ENCODE measurements at places on chromosomes 1 and 21.
A peak's percentile ranks its signal among the peaks of the same experiment; 100 is the strongest.

DNA sequence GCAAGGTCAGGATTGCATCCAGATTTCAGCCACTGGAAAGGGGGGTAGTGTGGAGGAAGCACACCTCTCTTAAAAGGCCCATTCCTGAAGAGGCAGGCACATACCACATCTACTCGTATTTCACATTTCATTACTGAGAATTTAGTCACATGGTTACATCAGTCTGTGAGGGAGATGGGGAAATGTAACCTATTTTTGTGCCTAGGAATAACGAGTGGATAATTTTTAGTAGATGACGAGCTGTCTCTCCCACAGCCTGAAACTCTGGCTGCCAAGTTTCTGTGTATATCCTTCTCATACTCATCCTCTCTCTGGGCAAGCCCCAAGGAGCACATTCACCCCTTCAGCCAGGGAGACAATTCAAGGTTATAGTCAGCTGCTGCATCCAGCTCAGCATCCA is 10.3 kb upstream of the C21orf91 start:
- DNase-seq, result no peak

- no peak for DNase-seq
Measured at GRCh38 chr1:170660871-170661645, 2.9 kb upstream of the PRRX1 start.

DNA sequence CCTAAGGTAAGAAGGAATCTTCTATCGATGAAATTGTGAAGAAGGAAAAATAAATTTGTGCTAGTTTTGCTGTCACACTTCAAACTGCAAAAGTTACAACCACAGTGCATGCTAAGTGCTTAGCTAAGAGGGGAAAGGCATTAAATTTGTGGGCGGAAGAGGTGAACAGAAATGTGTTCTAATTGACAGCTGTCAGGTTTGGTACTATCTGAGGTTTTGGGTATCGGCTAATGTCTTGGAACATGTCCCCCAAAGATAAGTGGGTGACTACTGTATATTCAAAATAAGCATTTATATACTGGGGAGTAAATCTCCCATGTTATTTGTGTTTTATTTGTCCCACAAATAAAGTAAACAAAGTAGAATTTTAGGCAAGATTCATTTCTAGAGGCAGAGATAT is 8.0 kb downstream of the CR1 start:
- DNase-seq, result no peak

GRCh38 chr1:181149326-181150125 is 61.0 kb downstream of the IER5 start:
- DNase-seq, result peak; percentile 56

DNA sequence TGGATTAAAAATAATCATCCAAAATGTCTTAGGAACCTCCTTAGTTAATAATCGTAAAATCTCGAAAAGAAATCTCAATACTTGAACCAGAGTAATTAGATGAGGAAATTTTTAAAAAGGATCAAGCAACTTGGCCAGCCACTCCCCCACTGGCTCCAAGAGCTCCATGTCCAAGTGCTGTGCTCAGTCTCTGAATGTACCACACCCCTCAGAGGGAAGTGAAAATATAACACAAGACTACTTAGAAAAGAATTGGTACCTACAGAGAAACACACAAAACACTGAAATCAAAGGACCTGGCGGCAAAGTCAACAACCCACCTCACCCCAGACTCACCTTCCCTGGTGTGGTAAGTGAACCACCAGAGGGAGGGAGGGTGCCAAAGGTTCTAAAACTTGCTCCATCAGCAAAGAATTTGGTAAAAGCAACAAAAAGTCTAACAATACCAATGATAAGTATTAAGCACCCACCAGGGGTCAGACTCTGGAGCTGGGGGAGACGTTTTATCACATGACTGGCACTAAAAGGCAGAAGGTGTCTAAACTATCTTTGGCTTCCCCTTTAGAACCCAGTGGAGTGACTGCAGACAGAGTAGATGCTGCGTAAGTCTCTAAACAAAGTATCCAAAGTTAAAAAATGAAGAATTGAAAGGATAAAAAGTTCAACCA is 14.0 kb downstream of the LBR start:
- DNase-seq, result no peak

- no peak for DNase-seq
Measured at GRCh38 chr1:220409771-220410595, 118.0 kb upstream of the MARK1 start.

DNA sequence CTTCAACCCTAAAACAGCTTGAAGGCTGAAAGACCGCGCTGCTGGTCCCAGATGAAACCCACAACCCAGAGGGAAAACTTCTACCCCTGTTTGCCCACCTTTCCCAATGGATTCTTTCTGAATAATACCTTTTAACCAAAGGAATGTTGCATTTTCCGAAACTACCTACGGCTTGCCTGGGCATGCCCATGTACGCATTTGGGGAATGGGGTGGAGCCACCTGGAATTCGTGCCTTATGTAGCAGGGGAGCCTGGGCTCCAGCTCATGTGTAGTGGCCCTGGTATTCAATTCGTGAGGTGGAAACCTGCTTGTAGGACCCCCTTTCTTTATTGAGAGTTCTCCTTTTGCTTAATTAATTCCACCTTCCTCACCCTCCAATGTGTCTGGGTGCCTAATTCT is 256.6 kb upstream of the RGS18 start:
- DNase-seq, result no peak

GRCh38 chr21:35643176-35643575 is 417.1 kb downstream of the SETD4 start:
- no peak for DNase-seq

DNA sequence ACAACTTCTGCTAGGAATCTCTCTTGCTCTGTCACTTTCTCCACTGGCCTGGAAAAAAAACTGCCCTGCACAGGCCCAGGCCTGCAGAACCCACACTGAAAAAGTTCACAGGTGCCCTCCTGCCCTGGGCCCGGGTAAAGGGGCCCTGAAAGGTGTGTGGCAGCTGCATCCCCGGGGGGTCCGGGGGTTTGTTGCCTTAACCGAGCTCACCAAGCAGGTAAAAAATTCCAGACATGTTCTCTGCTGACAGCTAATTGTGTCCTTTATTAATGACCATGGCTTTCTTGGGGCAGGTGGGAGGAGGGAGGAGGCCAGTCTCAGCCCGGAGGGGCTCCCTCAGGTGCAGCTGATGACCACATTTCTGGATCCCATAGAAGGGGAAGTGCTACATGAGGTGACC is 122.9 kb downstream of the LACTBL1 start:
- DNase-seq, result no peak

DNA sequence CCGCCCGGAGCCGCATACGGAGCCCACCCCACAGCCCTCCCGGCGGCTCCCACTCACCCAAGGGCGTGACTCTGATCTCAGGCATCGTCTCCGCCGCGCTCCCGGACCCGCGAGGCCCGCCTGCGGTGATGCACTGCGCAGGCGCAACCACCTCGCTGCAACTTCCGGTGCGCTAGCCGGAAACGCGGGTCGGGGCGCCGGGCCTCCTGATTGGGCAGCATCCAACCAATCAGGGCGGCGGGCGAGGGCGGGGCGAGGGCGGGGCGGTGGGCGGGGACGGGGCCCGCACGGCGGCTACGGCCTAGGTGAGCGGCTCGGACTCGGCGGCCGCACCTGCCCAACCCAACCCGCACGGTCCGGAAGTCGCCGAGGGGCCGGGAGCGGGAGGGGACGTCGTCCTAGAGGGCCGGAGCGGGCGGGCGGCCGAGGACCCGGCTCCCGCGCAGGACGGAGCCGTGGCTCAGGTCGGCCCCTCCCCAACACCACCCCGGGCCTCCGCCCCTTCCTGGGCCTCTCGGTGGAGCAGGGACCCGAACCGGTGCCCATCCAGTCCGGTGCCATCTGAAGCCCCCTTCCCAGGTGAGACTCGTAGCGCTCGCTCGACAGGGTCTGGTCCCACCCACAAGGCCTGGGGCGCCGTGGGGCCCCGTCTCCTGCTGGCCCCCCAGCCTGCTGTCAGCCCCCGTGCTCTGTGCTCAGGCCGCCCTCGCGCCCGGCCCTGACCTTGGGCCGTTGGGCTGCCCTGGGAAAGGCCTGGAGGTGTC is at the start of the genes CPTP and INTS11:
Gene CPTP (plus strand): TSS at position 279 of the 764 bp plus-strand sequence. CDS start 2,109 bp downstream, outside the sequence.
Gene INTS11 (minus strand): TSS at position 137 of the 764 bp plus-strand sequence. CDS start 52 bp downstream, at position 85.
- DNase-seq, result peak; percentile 95

- DNase-seq, result no peak
Measured at GRCh38 chr1:218869276-218869675, 304.4 kb upstream of the LYPLAL1 start.

DNA sequence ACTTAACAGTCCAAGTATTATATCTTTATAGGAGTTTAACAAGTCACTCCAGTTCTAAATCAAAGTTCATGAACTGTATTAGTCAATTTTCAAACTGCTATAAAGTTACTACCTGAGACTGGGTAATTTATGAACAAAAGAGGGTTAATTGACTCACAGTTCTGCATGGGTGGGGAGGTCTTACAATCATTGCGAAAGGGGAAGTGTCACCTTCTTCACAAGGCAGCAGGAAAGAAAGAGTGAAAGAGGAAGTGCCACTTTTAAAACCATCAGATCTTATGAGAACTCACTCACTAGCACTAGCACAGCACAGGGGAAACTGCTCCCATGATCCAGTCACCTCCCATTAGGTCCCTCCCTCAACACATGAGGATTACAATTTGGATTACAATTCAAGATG is 70.0 kb downstream of the CLCA4 start:
- DNase-seq, result no peak

DNA sequence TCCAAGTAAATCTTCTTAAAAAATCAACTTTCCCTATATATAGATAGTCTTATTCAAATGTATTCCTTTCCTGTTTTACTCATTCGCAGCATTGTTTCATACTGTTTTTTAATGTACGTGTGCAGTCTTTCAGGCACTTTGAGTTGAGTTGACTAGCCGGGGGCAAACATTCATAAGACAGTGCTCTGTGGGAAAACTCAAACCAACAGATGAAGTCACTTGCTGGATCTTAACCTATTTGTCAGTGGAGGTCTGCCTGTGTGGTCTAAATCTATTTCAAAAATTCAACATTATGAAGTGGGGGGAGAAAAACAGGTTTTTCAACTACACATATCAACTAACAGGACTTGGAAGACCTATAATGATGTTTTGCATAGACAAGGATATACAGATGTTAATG is 6.2 kb downstream of the HSD11B1 start:
- no peak for DNase-seq

DNA sequence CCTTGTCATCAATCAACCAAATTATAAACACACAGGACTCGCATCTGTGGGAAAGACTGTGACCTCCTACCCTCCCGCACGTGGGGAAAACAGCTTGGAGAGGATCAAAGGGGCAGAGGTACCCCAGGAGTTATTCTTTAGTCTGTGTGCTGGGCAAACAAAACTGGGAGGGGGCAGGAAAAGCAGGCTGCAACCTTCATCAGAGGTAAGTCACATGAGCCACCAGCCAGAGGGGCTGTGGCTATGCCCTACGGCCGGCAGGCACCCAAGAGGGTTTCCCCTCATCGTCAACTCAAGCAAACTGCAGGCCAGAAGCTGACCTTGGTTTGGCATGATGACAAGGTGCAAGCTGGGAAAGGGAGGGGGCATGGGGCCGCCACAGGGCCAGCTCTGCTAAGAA is 12.5 kb downstream of the SMIM12 start:
- DNase-seq, result no peak

- DNase-seq, result no peak
Measured at GRCh38 chr1:209809611-209810010, 3.7 kb upstream of the IRF6 start.

DNA sequence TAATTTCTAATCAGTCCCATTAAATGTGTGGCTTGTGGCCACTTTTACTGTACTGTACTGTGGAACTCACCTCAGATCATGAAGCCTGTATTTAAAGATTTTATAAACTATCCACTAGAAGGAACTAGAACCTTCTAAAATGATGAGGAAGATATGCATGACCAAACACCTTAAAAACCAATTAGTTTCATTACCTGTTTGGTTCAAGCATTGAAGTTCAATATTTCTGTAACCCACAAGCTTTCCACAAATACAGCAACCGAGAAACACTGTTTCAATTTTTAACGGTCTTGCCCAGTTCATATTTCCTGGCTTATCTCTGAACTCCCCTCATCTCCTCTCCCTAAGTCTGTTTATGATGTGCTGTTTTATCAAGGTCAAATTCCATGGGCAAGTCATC is 264.3 kb upstream of the PLD5 start:
- no peak for DNase-seq

- no peak for DNase-seq
Measured at GRCh38 chr1:53835491-53835890, 2.6 kb downstream of the NDC1 start.

DNA sequence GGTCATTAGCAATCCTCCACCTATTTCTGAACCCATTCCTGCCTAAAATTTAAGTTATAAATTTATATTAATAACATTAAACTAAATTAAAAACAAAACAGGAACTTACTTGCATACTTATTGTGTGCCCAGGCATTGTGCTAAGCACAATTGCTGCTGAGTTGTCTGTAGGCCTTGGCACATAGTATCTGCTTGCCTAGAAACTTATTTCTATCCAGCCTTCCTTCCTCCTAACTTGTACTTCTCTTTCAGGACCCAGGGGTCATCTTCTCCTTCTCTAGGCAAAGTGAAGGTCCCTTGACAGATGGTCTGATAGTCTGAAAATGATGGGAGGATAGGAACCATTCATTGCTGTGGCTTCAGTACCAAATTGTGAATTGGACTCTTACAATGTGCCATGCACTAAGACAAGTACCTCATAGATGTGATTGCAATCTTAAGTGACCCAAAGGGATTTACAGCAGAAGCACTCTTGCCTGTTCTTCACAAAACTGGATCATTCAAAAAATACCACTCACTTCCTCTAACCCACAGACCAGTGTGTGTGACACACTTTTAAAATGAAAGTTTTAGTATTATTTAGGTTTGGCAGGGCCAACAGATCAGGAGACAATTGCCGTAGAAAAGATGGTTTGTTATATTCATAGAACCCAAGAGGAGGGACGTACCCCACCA is 10.3 kb upstream of the CD101 start:
- no peak for DNase-seq

DNA sequence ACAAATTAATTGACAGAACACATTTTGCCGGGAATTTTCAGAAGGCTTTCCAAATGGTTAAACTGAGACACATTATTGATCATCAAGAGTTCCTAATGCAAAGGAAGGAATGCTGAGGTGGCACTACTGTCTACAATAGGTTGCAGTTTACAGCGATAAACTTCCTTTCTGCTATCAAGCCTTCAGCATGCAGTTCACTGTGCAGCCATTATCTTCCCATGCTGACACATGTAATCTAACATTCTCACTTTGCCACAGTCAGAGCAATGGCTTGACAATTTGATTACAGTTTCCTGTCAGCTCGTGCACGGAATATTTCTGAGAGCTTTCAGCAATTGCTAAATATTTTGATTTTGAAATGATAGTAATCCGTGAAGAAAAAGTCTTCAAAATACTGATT is 166.9 kb upstream of the PRMT6 start:
- no peak for DNase-seq

DNA sequence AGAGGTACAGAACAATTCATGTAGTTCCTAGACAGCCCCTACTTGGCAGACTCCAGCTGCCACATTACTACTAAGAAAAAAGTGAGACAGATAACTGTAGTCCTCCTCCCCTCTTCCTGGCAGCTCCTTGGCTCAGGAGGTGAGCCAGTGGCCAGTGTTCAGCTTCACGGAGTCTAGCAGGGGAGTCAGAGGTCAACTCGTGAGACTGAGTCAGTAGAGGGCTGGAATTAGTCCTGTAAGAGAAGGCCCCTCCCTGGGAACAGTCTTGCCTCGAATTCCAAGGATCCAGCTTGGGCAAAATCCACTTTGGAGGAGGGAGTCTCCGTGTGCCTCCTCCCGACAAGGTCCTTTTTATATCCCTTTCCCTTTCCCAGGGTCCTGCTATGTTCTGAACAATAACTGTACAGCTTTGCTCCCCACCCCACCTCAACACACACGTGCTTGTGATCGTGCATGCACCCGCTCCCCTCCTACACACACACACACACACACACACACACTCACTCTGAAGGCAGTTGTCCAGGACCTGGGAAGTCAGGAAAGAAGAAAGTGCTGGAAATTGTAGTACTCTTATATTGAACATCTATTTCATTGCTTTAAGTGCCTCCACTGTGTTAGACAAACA is 22.5 kb upstream of the SLC27A3 start:
- DNase-seq, result no peak

Measured in activated T-helper 1 cell treated with Interleukin-2 at 50 U/mL for 16 hours (primary cell).